ENCODE measurements at places on chromosomes 5 and 9.

- DNase-seq = no peak
Measured at GRCh38 chr5:37316027-37316426, 54.9 kb downstream of the NUP155 start.

GRCh38 chr9:127411122-127411521 lies 13.1 kb upstream of the ZNF79 start:
- no peak for DNase-seq

- no peak for DNase-seq
Measured at GRCh38 chr5:65984098-65984885, 57.9 kb downstream of the ERBIN start.

- no peak for DNase-seq
Measured at GRCh38 chr9:85137696-85138095, 468.2 kb downstream of the NTRK2 start.

GRCh38 chr5:2306711-2307110 lies 424.0 kb upstream of the IRX4 start:
- no peak for DNase-seq

DNA sequence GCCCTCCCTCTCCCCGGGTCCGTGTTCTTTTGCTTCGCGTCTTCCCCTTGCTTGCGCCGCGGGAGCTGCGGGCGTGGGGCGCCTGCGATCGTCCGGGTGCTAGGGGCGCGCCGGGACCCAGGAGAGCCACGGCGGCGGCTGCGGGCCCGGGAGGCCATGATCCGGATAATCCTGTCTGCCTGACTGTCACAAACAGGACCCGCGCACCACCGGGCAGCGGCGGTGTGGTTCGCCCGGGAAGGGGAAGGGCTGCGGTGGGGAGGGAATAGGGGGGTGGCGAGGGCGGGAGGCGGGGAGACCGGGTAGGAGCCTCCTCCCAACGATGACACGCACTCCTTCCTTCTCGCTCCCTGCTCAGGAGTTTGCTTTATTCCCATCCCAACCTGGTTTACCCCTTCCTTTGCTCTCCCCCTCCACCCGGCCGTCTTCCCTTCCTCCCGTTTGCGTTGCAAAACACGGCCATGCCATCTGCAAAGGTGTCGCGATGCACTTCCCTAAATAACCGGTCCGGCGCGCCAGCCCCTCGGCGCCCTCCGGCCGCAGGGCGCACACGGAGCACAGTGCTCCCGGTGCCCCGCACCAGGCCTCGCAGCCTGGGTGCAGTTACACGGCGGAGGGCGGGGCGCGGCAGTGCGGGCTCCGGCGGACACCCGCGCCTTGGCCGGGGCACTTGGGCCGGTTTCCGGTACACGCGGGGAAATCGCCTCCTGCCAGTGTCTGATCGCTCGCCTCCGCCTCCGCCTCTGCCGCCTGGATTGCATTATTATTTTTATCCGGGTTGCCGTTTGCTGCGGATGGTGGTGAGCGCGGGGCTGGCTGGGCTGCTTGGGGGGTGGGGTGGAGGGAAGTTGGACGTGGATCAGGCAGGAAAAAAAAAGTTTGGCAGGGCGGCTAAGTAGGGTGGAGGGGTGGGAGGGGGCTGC lies 1.5 kb downstream of the SMARCA2 start:
- DNase-seq = peak; percentile 70

GRCh38 chr5:125327676-125328075 lies 581.2 kb upstream of the ZNF608 start:
- DNase-seq = no peak

DNA sequence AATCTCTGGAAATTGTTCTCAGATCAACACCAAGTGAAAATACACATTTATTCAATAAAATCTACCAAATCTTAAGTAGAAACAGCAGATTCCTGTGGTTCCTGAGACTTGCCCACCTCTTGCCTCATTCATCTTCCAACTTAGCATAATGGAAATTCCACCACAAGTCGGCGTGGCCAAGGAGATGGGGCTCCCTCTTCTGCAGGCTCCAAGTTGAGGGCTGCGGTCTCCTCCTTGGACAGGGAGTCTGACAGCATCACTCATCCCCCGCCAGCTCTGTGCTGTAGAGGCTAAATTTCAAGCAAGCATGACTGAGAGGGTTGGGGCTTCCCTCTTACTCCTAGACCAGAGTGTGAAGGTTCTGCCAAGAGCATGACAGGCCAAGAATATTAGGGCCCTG lies 273.7 kb downstream of the DIRAS2 start:
- no peak for DNase-seq

- DNase-seq = no peak
Measured at GRCh38 chr9:130857864-130858738, 23.0 kb downstream of the ABL1 start.

DNA sequence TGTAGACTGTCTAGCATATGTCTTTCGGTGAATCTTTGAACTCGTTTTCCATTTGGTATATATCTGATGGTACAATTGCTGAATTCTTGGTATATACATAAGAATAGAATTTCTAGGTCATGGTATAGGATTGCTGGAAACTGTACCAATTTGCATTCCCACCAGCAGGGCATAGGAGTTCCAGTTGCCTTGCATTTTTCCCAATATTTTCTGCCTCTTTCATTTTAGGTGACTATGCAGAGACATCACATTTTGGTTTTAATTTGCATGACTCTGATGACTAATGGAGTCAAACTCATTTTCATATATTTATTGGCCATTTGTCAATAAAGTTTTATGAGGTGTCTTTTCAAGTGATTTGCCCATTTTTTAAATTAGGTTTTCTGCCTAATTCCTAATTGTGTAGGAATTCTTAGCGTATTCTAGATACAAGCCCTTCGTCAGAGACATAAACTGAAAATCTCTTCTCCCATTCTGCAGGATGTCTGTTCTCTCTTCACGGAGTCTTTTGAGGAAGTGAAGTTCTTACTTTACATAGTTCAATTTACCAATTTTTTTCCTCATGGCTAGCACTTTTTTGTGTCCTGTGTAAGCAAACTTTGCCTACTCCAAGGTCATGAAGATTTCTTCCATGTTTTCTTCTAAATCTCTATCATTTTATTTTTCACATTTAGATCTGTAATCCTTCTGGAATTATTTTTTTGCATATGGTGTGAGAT lies 28.9 kb upstream of the PDCD1LG2 start:
- DNase-seq = no peak

DNA sequence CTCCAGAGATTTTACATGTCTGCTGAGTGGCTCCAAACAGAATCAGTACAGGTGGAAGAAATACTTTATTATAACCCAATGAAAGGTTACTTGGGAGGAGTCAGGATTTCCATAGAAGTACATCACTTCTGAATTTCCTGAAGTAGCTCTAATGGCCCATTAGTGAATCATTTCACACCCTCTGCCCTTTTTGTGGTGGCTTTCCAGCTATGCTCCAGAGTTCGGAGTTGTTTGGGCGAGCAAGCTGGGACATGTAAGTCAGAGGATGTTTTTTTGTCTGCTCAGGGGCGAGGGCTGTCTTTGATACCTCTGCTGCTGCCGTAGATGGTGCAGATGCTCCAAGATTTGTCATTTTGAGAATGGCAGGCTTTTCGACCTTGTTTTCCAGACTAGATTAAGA lies 226.1 kb downstream of the GOLPH3 start:
- DNase-seq = no peak

- DNase-seq = peak; percentile 59
Measured at GRCh38 chr5:157253547-157253946, 12.4 kb upstream of the CYFIP2 start.

- no peak for DNase-seq
Measured at GRCh38 chr9:89655990-89656657, 51.3 kb downstream of the GADD45G start.

DNA sequence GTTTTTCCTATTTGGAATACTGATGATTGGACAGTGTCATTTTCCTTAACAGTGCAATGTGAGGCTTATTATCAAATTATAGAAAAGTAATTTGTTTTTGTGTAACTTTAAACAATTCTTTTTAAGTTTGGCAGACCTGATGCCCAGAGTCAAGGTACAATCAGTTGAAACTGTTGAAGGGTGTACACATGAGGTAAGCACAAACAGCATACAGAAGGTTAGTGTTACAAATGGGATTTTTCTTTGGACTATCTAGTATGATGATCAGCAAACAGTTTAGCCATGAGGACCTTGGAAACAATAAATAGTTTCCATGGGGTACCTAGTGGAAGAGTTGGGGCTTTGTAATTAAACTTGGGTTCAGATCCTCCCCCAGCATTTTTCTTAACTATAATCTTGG lies 16.2 kb downstream of the MTREX start:
- no peak for DNase-seq

GRCh38 chr5:1190278-1190677 lies 11.1 kb upstream of the SLC6A19 start:
- DNase-seq = no peak

GRCh38 chr9:37309136-37309535 lies 113.4 kb upstream of the GRHPR start:
- DNase-seq = peak; percentile 26

DNA sequence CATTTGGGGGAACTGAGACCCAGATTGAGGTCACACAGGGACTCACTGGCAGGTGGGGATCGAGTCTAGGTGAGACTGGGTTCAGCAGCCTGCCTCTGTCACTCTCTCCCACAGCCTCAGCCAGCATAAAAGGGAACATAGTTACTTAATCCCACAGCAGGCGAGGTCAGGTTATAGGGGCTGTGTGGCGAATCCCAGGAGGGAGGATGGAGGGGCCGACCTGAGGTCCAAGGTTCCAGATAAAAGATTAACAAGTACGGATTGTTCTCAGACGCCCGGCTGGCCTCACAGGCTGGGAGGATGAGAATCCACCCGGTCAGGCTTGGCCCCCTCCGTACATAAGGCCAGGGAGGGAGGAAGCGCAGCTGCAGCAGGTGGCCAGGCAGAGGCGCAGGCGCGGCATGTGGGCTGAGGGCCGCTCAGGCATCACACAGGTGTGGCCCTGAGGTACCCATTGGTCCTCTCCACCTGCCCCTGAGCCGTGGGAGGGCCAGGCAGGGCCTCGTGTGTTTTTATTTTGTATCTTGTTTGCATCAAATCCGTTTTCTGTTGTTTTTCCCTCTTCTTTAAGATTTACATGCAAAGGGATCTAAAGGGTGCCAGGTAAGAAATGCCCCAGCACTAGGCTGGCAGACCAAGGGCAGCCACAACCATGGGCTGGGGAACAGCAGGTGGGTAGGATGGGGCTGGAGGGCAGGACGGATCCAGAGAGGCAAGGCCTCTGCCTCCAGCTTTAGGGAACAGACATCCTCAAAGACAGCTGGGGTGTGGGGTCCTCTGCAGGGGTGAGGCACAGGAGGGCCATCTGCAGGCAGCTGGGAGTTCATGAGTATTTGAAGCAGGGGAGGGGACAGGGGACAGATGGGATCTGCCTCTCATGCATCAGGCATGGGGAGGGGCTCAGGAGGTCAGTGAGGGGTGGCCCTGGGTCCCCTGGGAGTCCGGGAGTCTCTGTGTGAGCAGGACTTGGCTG lies 3.6 kb downstream of the SUSD3 start:
- DNase-seq = peak; percentile 74

DNA sequence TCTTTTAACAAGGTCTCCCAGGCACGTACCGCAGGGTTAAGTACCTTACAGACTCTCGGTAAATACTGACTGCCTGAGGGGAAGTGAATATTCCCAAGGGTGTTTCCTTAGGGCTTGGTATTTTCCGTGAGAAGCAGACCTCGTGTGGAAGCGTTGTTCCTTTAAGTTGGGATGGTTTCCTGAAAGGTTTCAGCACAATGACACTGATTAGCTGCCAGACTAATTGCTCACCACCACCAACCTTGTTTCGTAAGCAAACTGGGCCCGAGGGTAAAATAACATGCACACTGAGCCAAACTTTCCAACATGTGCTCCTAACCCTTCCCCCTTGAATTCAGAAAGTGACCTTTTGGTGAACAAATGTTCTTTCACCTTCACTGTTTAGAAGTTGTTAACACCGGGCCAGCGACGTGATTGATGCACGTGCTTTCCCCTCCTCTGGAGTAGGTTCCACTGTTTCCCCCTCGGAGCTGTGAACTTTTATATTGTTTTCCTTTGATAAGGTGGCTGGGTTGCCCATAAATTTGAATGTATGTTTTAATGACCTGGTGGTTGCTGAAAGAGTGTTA lies 128.1 kb upstream of the RPS23 start:
- no peak for DNase-seq

DNA sequence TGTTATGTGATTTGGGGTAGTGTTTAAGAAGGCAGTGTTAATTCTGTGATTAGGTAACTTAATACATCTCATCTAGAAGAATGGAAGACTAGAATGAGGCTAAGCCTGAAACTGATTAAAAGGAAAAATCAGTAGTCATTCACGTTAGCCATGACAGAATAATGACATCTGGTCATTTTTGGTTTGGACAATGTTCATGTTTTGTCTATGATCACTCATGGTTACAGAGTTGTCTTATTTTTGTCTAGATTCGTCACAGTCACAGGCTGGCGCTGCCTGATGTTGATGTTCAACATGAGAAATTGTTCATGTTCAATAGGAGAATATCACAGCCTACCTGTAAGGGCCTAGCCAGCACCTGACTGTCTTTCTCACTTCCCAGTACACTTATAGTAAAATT lies 9.5 kb upstream of the DOCK2 start:
- no peak for DNase-seq

DNA sequence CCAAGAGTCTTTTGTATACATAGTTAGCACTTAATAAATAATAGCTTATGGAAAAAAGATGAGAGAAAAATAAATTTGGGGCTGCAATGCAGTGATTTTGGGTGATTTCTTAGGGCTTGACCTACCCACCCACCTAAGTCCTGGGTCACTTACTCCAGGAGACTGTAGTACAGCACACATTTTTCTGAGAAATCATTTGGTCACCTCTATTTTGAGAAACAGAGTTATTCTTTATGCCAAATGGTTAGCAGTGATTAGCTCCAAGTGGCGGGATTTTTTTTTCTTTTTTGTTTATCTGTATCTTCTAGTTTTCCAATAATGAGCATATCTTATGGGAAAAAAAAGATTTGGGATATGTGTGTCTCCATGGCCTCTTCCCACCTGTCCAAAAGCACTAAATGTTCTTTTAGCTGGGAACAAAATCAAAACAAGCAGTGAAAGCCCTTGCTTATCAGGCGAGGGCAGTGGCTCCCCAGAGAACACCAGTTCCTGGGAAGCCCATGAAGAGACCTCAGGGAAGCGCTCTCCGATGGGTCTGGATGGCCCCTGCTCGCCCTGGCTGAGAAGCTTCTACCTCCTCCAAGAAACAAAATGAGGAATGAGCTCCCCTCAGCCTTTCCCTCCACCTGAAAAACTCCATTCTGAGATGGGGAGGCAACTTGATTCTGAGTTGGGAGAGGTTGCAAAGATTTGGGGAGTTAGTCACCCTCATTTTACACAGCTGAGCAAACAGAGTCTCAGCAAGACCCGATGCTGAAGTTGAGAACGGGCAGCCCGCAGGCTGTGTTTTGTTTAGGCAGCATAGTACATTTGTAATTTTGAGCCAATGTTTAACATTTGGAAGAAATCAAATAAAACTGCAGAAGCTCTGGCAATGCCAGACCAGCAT lies 69.9 kb downstream of the CYFIP2 start:
- no peak for DNase-seq

GRCh38 chr5:58565033-58565432 lies 17.8 kb upstream of the RAB3C start:
- no peak for DNase-seq

DNA sequence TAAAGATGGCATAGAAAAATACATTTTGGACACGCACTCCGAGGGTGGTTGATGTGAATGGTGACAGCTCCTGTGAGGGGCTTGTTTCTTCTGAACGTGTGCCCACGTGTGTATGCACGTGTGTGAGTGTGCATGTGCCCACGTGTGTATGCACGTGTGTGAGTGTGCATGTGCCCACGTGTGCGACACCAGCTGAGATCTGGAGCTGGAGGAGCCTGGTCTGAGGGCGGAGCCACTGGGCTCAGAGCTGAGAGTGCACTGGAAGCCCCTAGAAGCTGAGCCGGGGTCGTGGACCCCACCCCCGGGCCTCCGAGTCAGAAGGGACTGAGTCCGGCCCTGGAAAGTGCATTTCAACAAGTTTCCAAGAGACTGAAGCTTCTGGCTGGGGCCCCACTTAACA lies 282.5 kb upstream of the IRX4 start:
- DNase-seq = no peak

Measured in GM10248 (cell line).